Nasal cavity respiratory epithelium epithelial cell of viscerocranial mucosa (primary cell): ENCODE measurements at places on chromosomes 7 and 10. TPM values are rescaled to one million over a fixed set of nuclear protein-coding genes. Genes with fewer than 3 reads are reported as not detected.

CLDN3 gene
- not detected in 2 replicates for total RNA-seq

C7orf25 gene
- 4.4 and 8.2 TPM in 2 replicates for total RNA-seq

EN2 gene
- total RNA-seq: under 0.01 and 0.07 TPM in 2 replicates

KNDC1 gene
- total RNA-seq: under 0.01 and 0.07 TPM in 2 replicates

TAS2R40 gene
- not detected in 2 replicates for total RNA-seq

GIGYF1 gene
- total RNA-seq: 10.3 and 16.4 TPM in 2 replicates

CNPY1 gene
- total RNA-seq: not detected in 2 replicates

IKZF1 gene
- 0.07 TPM in 1 of 2 replicates, not detected in the other for total RNA-seq

SPDYE16 gene
- total RNA-seq: not detected in 2 replicates

MEST gene
- total RNA-seq: 8.5 and 17.6 TPM in 2 replicates

SFRP5 gene
- not detected in 2 replicates for total RNA-seq

TMEM236 gene
- under 0.01 and 0.07 TPM in 2 replicates for total RNA-seq

NME8 gene
- not detected in 2 replicates for total RNA-seq

PIP gene
- total RNA-seq: 9.5 TPM in 1 of 2 replicates, not detected in the other

SPDYE1 gene
- not detected in 2 replicates for total RNA-seq

SLC13A1 gene
- total RNA-seq: not detected in 2 replicates

RHEB gene
- 83.2 and 85.1 TPM in 2 replicates for total RNA-seq

LBX1 gene
- not detected in 2 replicates for total RNA-seq

ENTPD1 gene
- total RNA-seq: 0.14 TPM in 1 of 2 replicates, not detected in the other

SPDYE11 gene
- total RNA-seq: not detected in 2 replicates

TMEM229A gene
- total RNA-seq: not detected in 2 replicates

CALML3 gene
- 9.2 and 11.5 TPM in 2 replicates for total RNA-seq

PRPS1L1 gene
- total RNA-seq: not detected in 2 replicates

CPEB3 gene
- 3.1 and 4.0 TPM in 2 replicates for total RNA-seq

BTBD16 gene
- total RNA-seq: under 0.01 and 0.07 TPM in 2 replicates

CPXM2 gene
- total RNA-seq: 0.07 TPM in 1 of 2 replicates, not detected in the other

DNAAF5 gene
- total RNA-seq: 8.9 and 36.7 TPM in 2 replicates

ABCB4 gene
- not detected in 2 replicates for total RNA-seq

HOXA4 gene
- not detected in 2 replicates for total RNA-seq

UNCX gene
- not detected in 2 replicates for total RNA-seq

SNX10 gene
- 1.0 and 3.6 TPM in 2 replicates for total RNA-seq

MPP7 gene
- 13.7 and 23.0 TPM in 2 replicates for total RNA-seq

KDM7A gene
- total RNA-seq: 29.0 and 30.8 TPM in 2 replicates

CFAP70 gene
- 0.68 and 3.6 TPM in 2 replicates for total RNA-seq

BLNK gene
- total RNA-seq: 3.4 and 10.6 TPM in 2 replicates

TFEC gene
- total RNA-seq: under 0.01 and 0.07 TPM in 2 replicates

ATOH7 gene
- total RNA-seq: not detected in 2 replicates

ADAM12 gene
- total RNA-seq: 0.28 TPM in 1 of 2 replicates, not detected in the other

R3HCC1L gene
- 13.3 and 20.1 TPM in 2 replicates for total RNA-seq

PHKG1 gene
- 0.50 and 0.68 TPM in 2 replicates for total RNA-seq

MYL7 gene
- total RNA-seq: 0.34 and 0.43 TPM in 2 replicates

ADARB2 gene
- 0.14 TPM in 1 of 2 replicates, not detected in the other for total RNA-seq

ASZ1 gene
- total RNA-seq: not detected in 2 replicates
